CD4-positive, alpha-beta T cell treated with Interleukin-21 for 1 hour (primary cell): ENCODE measurements at places on chromosomes 7 and 10.

DNA sequence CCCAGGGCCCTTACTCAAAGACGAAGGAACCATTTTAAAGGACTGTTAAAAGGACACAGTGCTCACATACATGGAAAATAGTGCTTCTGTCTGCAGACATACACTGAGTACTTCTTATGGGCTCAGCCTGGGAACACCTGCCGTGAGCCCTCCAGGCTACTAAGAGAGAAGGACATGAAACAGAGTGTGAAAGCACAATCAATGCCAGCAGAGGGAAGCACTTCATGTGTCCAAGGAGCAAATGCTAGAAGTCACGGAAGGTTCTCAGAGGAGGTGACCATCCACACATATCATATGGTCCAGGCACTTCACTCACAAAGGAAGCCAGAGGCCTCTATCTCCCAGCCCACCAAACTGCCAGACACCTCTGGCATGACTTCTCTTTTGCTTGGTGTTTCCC, 15.5 kb downstream of the ELMO1 start:
- DNase-seq: no peak

GRCh38 chr7:69701288-69701687, 103.0 kb downstream of the AUTS2 start:
- no peak for DNase-seq

GRCh38 chr10:102352066-102352715, 43.3 kb upstream of the NFKB2 start:
- DNase-seq: peak; percentile 79

- DNase-seq: no peak
These were observed 5.4 kb upstream of the FIS1 start for GRCh38 chr7:101250324-101250723.

GRCh38 chr10:1272777-1273161, 216.6 kb downstream of the WDR37 start:
- DNase-seq: no peak

DNA sequence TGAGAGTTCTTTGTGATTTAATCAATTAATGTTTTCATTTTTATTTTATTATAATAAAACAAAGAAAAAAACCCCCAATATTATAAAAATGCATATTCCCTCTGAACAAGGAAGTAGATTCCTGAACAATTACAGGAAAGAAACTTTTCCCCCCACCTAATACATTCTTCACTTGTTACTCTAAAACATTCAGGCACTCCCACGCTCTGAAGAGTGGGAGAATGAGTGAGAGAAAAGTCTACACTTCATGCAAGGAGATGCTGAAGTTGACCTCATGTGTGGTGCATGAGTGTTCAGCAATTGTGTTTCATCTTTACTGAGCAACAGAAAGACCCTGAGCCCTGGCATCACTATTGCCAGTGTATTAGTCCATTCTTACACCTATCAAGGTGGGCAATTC, 244.2 kb upstream of the IGFBP3 start:
- no peak for DNase-seq

DNA sequence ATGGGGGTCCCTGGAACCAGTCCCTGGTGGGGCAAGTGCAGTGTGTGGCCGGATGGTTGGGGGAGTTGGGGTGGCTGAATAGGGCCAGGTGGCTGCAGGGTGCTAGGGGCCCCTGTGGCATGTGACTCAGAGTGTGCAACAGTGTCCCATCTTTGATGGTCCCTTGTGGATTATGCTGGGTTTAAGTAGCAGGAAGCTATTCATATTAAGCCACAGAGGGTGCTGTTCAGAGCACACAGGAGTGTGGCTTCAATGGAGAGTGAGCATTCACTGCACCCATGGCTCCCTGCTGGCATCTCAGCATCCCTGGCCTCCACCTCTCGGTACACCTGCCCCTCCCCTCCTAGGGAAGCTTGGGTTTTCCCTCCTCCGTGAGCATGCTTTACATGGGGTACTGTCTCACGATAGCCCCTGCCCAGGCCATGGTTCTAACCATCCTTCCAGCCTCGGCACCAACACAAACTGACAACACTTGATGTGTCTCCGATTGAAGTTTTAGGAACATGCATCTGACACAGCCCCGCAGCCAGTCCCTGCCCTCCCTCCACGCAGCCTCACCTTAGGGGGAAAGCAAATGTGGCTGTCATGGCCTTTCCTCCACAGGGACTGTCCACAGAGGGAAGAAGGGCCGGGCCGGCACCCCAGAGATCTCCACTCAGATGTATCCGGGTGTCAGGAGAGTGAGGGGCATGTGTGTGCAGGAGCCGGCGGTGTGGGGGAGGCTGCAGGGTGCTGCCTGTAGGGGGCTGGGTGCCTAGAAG, 30.4 kb upstream of the PPIF start:
- DNase-seq: no peak

- no peak for DNase-seq
These were observed 199.6 kb downstream of the HERPUD2 start for GRCh38 chr7:35495377-35495776.

- DNase-seq: no peak
These were observed 133.5 kb downstream of the RGS10 start for GRCh38 chr10:119408969-119409371.

- DNase-seq: no peak
These were observed 663.4 kb downstream of the INHBA start for GRCh38 chr7:41039386-41039953.

DNA sequence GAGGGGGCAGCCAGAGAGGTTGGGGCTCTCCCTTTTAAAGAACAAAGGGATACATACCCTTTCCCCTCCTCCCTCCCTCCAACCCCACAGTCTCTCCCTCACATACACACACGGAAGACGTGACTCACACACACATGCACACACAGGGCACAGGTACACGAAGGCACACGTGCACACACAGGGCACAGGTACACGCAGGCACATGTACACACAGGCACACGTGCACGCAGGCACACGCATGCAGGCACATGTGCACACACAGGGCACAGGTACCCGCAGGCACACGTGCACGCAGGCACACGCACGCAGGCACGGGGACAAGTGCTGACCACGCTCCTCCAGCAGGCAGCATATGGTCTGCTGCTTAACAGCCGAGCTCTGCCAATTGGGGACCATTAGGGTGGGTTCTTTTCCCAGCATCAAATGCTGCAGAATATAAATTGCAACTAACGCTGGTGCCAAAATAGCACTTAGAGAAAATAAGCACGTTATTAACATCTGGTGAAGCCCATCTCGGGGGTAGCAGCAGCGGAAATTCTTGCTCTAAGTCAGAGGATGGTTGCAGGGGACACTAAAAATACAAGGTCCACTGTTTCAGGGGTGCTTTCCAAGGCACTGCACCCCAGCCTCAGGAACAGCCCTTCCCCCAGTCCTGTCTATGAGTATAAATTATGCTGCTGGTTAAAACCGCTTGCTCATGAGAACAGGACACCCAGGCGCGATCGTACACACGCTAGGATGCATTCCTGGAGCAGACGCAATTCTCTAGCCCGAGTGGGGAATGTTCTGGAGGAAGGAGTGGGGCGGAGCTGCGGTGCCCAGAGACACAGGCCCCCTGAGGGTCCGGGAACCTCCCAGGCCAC, 55.2 kb upstream of the TNRC18 start:
- DNase-seq: no peak

DNA sequence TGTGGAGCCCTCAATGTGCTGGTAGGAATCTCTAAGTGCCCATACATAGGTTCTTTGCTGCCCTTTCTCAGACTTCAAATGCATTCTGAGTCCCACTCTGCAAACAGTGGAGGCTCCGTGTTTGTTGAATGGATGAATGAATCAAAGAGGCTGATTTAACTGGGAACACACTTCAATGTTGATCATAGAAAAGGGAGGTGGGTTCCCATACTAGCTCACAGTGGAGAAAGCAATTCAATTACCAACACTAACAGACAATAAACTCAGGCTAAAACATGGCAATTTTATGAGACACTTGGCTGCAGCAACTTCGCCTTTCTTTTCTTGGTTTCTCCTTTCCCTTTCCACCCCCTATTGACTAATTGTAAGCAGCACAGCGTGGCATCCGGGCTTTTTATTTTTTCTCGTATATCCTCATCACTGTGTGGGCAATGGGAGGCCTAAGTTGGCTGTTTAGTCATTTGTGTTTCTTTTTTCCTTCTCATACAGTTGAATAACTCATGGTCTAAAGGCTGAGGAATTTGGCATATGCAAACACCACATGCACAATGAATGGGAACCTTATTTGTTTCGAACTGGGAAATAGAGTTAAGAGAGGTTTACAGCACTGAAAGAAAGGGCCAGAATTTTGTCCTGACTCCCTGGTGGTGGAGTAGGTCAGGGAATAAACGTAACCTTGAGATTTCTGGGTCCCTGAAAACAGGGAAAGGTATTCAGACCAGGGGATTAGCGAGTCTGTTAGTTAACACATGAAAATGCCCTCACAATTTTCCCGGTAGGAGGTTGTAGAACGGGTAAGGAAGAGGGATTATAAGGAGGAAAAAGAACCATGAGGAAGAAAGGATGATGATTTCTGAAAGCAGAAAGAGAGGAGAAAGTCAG, 858.5 kb downstream of the KCNMA1 start:
- no peak for DNase-seq

DNA sequence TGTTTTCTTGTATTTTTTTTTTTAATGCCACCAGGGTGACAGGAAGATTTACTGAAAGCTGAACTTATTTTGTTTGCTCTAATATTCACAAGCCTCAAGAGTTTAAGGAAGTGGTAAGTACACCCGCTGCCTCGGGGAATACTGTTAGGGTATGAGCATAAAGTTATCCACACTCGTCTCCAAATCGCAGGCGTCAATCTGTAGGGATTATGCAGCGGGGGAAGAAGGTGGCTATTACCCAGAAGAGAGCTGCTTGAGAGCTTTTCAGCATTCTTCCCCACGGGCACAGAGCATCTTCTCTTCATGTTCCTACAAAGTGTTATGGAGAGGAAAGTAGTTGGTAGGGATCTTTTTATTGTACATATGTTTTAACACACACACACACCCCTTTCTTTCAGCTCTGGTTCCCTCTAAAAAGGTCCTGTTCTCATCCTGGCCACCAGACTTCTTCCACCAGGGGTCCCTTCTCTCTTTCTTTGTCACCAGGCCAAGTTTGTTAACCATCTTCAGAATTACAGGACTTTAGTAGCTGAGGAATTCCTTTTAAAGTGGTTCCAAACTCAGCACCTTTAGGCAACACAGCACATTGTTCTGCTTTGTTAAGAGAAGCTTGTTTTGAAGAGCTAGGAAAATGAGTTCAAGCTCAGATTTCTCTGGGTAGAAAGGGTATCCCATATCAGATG, 411.6 kb upstream of the GALNT17 start:
- DNase-seq: no peak

GRCh38 chr7:39069031-39069430, 91.3 kb downstream of the POU6F2 start:
- DNase-seq: no peak

DNA sequence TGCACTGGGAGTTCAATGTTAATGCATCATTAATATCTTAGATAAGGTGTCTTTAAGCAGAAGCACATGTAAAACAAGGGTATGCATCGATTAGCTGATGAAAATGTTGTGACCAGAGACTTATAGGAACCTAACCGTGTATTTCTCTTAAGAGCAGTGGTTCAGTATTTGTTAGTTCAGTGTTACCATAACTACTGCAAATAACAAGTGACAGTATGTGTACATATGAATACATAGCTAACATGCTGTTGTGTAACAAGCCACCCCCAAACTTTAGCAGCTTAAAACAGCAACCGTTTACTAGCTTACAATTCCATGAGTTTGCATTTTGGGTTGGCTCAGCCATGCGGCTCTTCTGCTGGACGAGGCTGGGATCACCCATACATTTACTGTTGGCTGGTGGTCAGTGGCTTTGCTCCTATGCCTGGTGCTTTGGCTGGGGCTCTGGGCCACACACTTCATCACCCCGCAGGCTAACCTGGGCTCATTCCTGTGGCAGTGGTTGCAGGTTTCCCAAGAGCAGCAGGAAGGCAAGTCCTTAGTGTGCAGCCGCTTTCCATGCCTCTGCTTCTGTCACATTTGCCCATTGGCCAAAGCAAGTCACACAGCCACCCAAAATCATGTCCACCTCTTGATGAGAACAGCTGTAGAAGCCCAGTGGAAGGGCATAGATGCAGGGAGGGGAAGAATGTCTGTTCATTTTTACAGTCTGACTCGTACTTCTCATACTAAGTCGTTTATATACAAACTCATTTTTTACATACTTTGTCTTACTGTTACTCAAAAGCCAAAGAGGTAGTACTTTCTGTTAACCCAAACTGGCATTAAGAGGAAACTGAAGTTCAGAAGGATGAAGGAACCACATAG, 103.3 kb upstream of the GATA3 start:
- no peak for DNase-seq

DNA sequence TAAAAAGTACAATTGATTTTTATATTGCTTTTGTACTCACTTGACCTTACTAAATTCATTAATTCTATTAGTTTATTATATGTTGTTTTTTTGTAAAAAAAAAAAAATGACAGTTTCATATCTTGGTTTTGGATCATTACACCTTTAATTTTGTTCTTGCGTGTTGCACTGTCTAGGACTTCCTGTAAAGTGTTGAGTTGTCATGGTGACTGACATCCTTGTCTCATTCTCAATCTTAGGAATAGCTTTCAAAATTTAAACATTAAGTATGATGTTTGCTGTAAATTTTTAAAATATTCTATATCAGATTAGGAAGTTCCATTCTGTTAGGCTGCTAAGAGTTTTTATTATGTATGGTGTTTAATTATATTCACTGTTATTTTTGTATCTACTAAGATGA, 139.1 kb downstream of the ARHGAP12 start:
- peak; percentile 32 for DNase-seq

- DNase-seq: no peak
These were observed 1008.6 kb downstream of the NRG3 start for GRCh38 chr10:82883603-82884002.

- DNase-seq: no peak
These were observed 434.2 kb downstream of the PHTF2 start for GRCh38 chr7:78232806-78233205.

DNA sequence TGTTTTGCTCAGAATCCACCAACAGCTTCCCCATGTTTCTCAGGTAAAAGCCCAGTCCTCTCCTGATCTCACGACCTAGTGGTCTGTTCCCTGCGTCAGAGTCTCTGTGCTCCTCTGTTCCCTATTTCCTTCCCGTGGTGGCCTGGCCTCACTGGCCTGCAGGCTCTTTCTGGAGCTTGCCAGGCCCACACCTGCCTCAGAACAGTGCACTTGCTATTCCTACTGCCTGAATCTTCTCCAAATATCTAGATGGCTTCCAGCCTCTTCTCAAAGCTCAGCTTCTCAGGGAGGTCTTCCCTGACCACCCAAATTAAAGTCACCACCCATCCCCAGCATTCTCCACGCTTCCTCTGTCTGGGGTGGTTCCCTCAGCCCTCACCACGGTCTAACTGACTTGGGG, 165.3 kb downstream of the USP6NL start:
- DNase-seq: no peak

- no peak for DNase-seq
These were observed 24.7 kb downstream of the VWC2 start for GRCh38 chr7:49797987-49798660.

GRCh38 chr10:30433306-30433729, 666 bp upstream of the MAP3K8 start:
- no peak for DNase-seq

DNA sequence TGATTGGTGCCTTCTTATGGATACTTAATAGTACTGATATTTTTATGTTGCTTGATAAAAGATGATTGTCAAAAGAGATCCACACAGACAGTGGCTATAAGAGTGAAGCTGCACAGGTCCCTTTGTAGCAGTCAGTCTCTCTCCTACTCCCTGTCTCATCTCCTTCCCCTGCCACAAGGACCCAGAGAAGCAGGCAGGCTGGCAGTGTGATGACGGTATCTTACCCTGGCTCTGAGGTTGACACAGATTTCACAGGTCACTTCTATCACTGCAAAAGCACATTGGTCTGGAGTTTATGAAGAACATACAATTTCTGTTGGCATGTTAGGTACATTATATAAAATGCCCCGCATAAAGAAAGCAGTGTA, 64.4 kb upstream of the AHR start:
- peak; percentile 72 for DNase-seq

- DNase-seq: peak; percentile 14
These were observed 620.4 kb downstream of the GALNT17 start for GRCh38 chr7:71752171-71752935.
